Activated naive CD4-positive, alpha-beta T cell (primary cell): ENCODE measurements at places on chromosomes 3 and 15.

DNA sequence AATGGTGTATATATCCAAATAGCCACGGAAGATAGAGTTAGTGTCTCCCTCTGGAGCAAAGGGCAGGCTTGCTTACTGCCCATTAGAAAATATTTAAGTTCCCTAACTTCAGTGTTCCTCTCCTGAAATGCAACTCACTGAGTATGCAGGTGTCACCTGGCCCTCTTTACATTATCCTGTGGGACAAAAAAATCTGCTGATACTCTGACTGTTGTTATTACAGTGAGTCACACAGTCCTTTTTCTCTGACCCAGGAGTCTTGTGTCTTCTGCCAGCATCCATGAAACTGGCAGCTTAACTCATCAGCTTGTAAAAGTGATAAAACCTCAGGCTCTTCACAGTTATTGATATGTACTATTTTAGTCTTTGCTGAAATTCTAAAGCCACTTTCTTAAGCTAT is 42.2 kb upstream of the RASGRF1 start:
- no peak for DNase-seq

GRCh38 chr3:45035441-45036301 is 9.6 kb downstream of the CLEC3B start:
- no peak for DNase-seq

GRCh38 chr3:100777271-100777670 is 68.0 kb downstream of the TFG start:
- no peak for DNase-seq

GRCh38 chr15:100710222-100710621 is 107.8 kb downstream of the ASB7 start:
- DNase-seq = no peak

DNA sequence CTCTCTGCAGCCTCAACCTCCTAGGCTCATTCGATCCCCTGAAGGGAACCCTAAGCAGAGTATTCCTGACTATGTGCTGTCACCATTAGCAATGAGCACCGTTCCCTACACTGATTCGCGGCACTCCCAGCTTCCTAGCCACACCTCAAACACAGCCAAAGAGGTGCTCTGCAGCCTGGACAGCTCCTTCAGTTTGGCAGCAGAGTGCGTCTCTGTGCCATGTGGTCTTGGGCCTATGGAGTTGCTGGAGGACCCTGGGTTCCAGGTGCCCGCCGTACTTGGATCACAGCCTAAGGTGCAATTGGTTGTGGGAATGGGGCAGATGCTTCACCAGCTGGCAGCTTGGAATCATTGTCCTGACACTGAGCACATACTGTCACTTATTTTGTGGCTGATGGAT is 17.3 kb upstream of the IL12A start:
- DNase-seq = no peak

- DNase-seq = no peak
Measured at GRCh38 chr3:144968750-144969350, 997.2 kb downstream of the DIPK2A start.

GRCh38 chr15:40439960-40440742 is 602 bp upstream of the BAHD1 start:
- DNase-seq = no peak

DNA sequence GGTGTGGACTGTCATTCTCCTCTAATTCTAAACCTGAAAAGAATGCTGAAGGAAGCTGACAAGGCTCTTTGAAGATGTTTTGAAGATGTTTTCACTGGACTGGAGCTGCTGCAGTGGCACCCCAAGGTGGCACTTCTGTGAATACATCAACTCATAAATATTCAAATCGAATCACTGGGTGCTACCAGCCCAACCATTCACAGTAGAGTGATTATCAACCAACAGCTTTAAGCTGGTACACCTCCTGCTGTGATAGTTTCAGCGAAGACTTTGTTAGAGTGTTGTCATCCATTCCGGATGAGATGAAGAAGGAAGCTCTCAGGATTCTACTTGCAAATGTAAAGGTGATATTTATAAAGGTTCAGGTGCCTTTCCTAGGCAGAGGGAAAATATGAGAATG is 106.6 kb downstream of the LSAMP start:
- DNase-seq = no peak

DNA sequence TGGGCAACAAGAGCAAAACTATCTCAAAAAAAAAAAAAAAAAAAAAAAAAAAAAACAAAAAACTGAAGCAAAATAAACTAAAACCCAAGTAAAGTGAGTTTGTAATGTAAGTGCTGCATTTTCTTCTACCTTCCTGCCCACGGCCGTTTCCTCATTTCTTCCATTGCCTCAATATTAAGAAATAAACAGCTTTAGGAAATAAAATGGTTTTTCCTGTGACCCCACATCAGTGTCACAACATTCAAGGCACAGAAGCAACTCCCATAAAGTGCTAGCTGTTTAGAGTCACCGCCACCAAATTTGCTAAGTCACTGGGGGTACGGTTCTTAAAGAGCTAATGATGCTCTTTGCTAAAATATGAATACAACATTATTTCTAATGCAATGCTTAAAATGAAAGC is 3.3 kb downstream of the PKM start:
- no peak for DNase-seq

- DNase-seq = no peak
Measured at GRCh38 chr3:177107461-177108239, 89.6 kb downstream of the TBL1XR1 start.
